CD4-positive, alpha-beta T cell treated with Interleukin-6 at 100 ng/mL for 8 hours (primary cell): ENCODE measurements at places on chromosomes 13 and 19.

GRCh38 chr13:100517728-100518127 lies 70.9 kb downstream of the GGACT start:
- no peak for DNase-seq

GRCh38 chr13:93559718-93560117 lies 333.1 kb downstream of the GPC6 start:
- no peak for DNase-seq

- DNase-seq: no peak
These were observed 4.2 kb upstream of the TNNI3 start for GRCh38 chr19:55161571-55162322.

GRCh38 chr13:98525456-98526181 lies 51.3 kb downstream of the STK24 start:
- no peak for DNase-seq

GRCh38 chr13:100069278-100069677 lies 19.6 kb upstream of the PCCA start:
- no peak for DNase-seq

GRCh38 chr19:54209058-54209810 lies 8.6 kb downstream of the RPS9 start:
- no peak for DNase-seq

- DNase-seq: no peak
These were observed 2.2 kb upstream of the TBXA2R start for GRCh38 chr19:3608750-3609322.

DNA sequence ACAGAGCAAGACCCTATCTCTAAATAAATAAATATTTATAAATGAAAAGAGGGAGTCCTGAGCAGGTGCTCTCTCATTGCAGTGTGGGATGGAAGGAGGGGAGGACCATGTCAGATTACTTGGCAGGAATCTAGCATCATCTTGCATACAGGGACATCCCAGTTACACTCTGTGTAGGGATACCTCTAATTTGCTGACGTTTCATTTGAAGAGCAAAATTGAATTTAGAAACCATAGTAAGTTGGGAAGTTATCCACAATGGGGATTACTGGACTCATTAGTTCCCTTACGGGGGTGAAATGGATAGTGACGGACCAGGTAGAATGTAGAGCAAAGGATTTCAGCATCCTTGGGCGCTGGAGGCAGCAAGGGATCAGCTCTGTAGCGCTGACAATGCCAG lies 52.1 kb downstream of the ARHGEF18 start:
- DNase-seq: no peak

- peak; percentile 33 for DNase-seq
These were observed 2.5 kb upstream of the S1PR4 start for GRCh38 chr19:3175781-3176714.
